ENCODE measurements at places on chromosomes 5 and 9. TPM values are rescaled to one million over a fixed set of nuclear protein-coding genes. Genes with fewer than 3 reads are reported as not detected.
A peak's percentile ranks its signal among the peaks of the same experiment; 100 is the strongest.

PCDHAC1 gene
- 0.59 TPM for total RNA-seq

S100Z gene
- total RNA-seq: not detected

XRCC4 gene
- 12.5 TPM for total RNA-seq

DNA sequence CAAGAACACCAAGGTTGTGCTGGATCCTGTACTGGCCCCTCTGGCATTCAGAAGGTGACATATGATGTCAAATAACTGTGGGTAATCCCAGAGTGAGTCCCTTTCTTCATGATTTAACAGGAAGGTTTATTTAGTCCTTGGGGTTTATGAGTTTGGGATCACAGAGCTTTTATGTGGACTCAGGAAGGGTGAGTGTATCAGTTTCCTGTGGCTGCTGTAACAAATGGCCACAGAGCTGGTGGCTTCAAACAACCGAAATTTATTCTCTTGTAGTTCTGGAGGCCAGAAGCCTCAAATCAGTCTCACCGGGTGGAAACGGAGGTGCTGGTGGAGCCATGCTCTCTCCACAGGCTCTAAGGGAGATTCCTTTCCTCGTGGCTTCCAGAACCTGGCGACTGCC lies 157.7 kb downstream of the MELK start:
- H3K36me3 ChIP-seq: no peaks in the 10 kb centered on the region
- H3K27me3 ChIP-seq: no peaks in the 10 kb centered on the region
- H3K4me1 ChIP-seq: no peaks in the 10 kb centered on the region

FABP6 gene
- total RNA-seq: 0.31 TPM

DNA sequence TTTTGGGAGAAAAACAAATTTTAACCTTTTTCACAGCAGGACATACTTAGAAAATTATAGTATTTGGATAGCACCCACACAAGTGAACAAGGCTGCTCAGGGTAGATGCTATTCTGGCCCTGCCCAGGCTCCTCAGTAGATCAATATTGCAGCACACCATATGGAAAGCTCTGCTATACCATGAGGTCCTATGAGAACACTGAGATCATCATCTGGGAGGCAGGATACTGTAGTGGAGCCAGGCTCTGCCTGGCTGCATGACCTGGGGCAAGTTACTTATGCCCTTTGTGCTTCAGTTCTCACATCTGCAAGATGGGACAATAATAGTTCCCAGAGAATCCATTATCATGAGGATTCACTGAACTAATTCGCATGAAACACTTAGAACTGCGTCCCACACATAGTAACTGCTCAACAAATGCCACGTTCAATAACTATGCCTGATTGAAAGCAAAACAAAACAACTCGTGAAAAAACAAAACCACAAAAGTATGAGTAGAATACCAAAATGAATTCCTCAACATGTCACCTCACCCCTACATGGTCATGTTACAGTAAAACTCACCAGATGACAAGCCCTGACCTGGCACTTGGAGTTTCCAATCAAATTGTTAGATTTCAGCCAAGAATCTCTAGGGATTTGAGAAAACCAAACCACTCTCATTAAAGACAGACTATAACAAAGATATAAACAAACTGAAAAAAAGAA lies 31.9 kb downstream of the ARSB start:
- no peaks in the 10 kb centered on the region for H3K36me3 ChIP-seq
- no peak for DNase-seq
- H3K4me3 ChIP-seq: no peak overlapping the region
- H3K27me3 ChIP-seq: no peaks in the 10 kb centered on the region
- no peaks in the 10 kb centered on the region for H3K4me1 ChIP-seq

DNA sequence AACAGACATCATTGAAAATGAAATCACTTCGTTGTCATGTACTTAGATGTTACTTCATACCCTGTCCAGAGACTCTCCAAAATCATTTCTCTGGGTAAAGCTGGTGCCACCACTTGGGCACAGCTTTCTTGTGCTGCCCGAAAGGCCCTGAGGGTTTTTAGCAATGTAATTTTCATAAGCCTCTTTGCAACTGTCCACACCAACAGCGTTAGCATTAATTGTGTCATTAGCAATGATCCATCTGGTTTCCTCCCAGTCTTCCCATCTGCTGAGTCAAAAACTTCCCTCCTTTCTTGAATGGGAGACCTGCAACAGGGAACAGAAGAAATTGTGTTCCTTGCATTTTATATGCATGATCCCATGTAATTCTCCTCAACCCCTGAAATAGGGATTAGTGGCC lies 8.6 kb upstream of the MSX2 start:
- H3K4me1 ChIP-seq: peaks cover 14% of the 10 kb centered on the region
- H3K27ac ChIP-seq: no peak overlapping the region
- no peak for DNase-seq

C9orf78 gene
- total RNA-seq: 33.6 TPM

WNT8A gene
- total RNA-seq: not detected

GRCh38 chr5:160175438-160176218 lies 53.7 kb upstream of the FABP6 start:
- no peaks in the 10 kb centered on the region for H3K36me3 ChIP-seq
- no peaks in the 10 kb centered on the region for H3K27me3 ChIP-seq
- H3K4me1 ChIP-seq: no peaks in the 10 kb centered on the region

GRCh38 chr5:72177538-72177937 lies 70.3 kb downstream of the MAP1B start:
- H3K4me1 ChIP-seq: peaks cover 14% of the 10 kb centered on the region
- DNase-seq: no peak
- H3K27ac ChIP-seq: no peak overlapping the region
- no peaks in the 10 kb centered on the region for H3K27me3 ChIP-seq

GRCh38 chr5:104265531-104266140 lies 703.0 kb upstream of the NUDT12 start:
- DNase-seq: no peak
- H3K27ac ChIP-seq: no peak overlapping the region

SMIM33 gene
- total RNA-seq: not detected

GRCh38 chr9:69936427-69936826 lies 107.2 kb upstream of the MAMDC2 start:
- no peak for DNase-seq
- H3K36me3 ChIP-seq: no peaks in the 10 kb centered on the region
- H3K4me3 ChIP-seq: no peak overlapping the region
- no peaks in the 10 kb centered on the region for H3K4me1 ChIP-seq
- no peak overlapping the region for H3K27ac ChIP-seq

GRCh38 chr9:21817176-21817575 lies 14.7 kb downstream of the MTAP start:
- no peaks in the 10 kb centered on the region for H3K27me3 ChIP-seq
- no peak overlapping the region for H3K4me3 ChIP-seq
- peaks cover 17% of the 10 kb centered on the region for H3K36me3 ChIP-seq
- DNase-seq: no peak
- peaks cover 13% of the 10 kb centered on the region for H3K4me1 ChIP-seq

- no peaks in the 10 kb centered on the region for H3K4me1 ChIP-seq
- no peak for DNase-seq
- H3K36me3 ChIP-seq: no peaks in the 10 kb centered on the region
- H3K27me3 ChIP-seq: no peaks in the 10 kb centered on the region
- no peak overlapping the region for H3K27ac ChIP-seq
- no peak overlapping the region for H3K4me3 ChIP-seq
Observed at GRCh38 chr9:99210572-99210971, 11.2 kb downstream of the ALG2 start.

GRCh38 chr9:86943201-86944113 lies 3.8 kb downstream of the GAS1 start:
- H3K36me3 ChIP-seq: no peaks in the 10 kb centered on the region
- no peak overlapping the region for H3K27ac ChIP-seq
- DNase-seq: no peak

DNA sequence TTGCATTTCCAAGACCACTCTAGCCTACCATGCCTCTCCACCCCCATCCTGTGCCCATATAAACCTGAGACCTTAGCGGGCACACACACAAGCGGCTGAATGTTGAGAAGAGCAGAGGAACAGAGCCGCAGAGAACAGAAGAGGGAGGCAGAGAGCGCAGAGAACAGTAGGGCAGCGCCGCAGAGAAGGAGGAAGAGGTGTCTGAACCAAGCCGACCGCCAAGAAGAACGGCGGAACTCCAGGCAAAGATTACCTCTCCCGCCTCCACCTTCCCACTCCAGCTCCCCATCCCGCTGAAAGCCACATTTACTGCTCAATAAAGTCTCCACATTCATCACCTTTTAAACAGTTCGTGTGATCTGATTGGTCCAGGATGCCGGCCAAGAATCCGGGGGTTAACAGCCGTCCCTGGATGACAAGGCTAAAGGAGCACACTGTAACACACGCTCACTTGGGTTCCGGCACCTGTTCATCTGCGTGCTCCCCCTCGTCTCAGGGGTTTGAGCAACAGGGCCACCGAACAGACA lies 33.2 kb downstream of the GRIN3A start:
- no peaks in the 10 kb centered on the region for H3K36me3 ChIP-seq
- no peaks in the 10 kb centered on the region for H3K4me1 ChIP-seq
- H3K27me3 ChIP-seq: peaks cover 3% of the 10 kb centered on the region
- H3K4me3 ChIP-seq: peak overlapping the region; percentile 25
- H3K27ac ChIP-seq: no peak overlapping the region
- DNase-seq: no peak

- no peaks in the 10 kb centered on the region for H3K27me3 ChIP-seq
- H3K36me3 ChIP-seq: no peaks in the 10 kb centered on the region
- no peaks in the 10 kb centered on the region for H3K4me1 ChIP-seq
- H3K27ac ChIP-seq: no peak overlapping the region
- H3K4me3 ChIP-seq: no peak overlapping the region
- DNase-seq: no peak
Observed at GRCh38 chr5:107917983-107918382, 247.2 kb upstream of the EFNA5 start.

PTGS1 gene
- total RNA-seq: 61.2 TPM

PCSK1 gene
- not detected for total RNA-seq

FSTL4 gene
- total RNA-seq: 0.18 TPM

- no peaks in the 10 kb centered on the region for H3K36me3 ChIP-seq
- no peaks in the 10 kb centered on the region for H3K4me1 ChIP-seq
- peaks cover 8% of the 10 kb centered on the region for H3K27me3 ChIP-seq
- H3K27ac ChIP-seq: no peak overlapping the region
Observed at GRCh38 chr9:35972093-35972492, 14.1 kb upstream of the OR2S2 start.

GRCh38 chr5:14812166-14812565 lies 59.4 kb downstream of the ANKH start:
- H3K4me1 ChIP-seq: peaks cover 8% of the 10 kb centered on the region
- no peak overlapping the region for H3K27ac ChIP-seq
- DNase-seq: no peak
- H3K4me3 ChIP-seq: no peak overlapping the region

- no peaks in the 10 kb centered on the region for H3K36me3 ChIP-seq
- DNase-seq: no peak
- no peaks in the 10 kb centered on the region for H3K27me3 ChIP-seq
- H3K4me3 ChIP-seq: peak overlapping the region; percentile 86
- peak overlapping the region; percentile 90 for H3K27ac ChIP-seq
Observed at GRCh38 chr9:114503522-114504340, 1.5 kb downstream of the WHRN start.

SLC36A3 gene
- total RNA-seq: not detected

DNA sequence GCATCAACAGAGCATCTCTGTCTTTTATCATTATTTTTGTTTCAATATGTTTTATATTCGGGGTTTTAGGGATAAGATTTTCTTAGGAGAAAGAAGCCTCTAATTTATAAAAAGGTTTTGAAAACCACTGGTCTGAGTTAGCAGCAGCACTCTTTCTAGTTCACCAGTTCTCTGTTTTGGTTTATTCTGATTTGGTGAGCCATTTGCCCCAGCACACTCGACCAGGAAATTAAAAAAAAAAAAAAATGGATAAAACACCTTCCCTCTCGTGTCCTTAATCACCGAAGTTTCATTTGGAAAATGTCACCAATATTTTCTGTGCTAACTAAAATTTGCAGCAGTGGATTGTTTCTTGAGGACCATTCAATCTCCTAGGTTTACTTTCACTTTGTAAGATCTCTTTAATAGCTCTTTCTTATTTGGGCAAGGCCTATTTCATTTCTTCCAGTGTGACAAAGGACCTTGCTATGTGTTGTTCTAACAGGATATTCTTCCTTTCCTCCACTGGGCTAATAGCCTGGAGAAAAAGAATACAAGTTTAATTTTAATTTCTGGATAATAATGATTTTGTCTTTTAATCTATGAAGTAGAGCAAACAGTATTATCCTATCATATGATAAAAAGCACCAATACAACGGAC lies 57.8 kb upstream of the ANXA1 start:
- DNase-seq: no peak
- H3K36me3 ChIP-seq: no peaks in the 10 kb centered on the region
- H3K27ac ChIP-seq: no peak overlapping the region
- H3K4me3 ChIP-seq: peak overlapping the region; percentile 29
- no peaks in the 10 kb centered on the region for H3K4me1 ChIP-seq

GRCh38 chr5:7849681-7850394 lies 1.1 kb downstream of the CFAP90 start:
- H3K4me1 ChIP-seq: no peaks in the 10 kb centered on the region
- H3K36me3 ChIP-seq: no peaks in the 10 kb centered on the region
- no peaks in the 10 kb centered on the region for H3K27me3 ChIP-seq
- H3K27ac ChIP-seq: no peak overlapping the region
- no peak overlapping the region for H3K4me3 ChIP-seq

- no peaks in the 10 kb centered on the region for H3K27me3 ChIP-seq
- no peaks in the 10 kb centered on the region for H3K36me3 ChIP-seq
- H3K27ac ChIP-seq: no peak overlapping the region
- DNase-seq: no peak
Observed at GRCh38 chr5:41186143-41186542, 27.2 kb downstream of the C6 start.

DNA sequence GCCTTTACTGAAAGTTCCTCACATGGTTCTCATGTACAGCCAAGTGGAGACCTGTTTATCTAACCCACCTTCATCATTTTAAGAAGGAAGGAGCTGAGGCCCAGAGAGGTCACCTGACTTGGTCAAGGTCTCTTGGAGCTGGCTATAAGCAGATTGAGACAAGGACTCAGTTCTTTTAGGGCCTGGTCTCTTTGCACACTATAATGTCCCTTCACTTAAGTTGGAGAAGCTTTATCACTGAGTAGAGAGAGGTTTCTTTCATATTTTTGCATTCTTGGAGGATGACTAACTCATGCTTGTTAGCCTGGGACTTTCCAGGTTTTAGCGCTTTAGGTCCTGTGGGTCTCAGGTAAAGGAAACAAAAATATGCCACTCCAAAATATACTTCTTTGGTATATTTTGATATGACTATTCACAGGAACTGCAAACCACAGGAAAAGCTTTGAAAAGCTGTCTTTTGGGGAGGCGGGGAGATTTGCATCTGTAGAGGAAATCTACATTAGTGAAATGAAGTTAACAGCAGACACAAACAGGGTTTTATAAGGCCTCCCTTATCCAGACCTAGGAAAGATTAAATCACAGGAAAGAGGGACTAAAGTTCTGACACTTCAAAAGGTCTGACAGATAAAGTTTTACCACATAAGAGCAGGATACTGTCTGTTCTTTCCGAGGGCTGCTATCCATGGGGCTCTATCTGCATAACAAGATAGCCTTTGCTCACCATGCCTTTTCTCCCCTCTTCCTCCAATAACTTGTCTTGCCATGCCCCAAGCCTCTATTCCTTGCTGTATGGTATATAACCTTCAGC lies 95.8 kb upstream of the ANKRD55 start:
- no peak overlapping the region for H3K4me3 ChIP-seq
- peaks cover 4% of the 10 kb centered on the region for H3K4me1 ChIP-seq
- H3K36me3 ChIP-seq: no peaks in the 10 kb centered on the region
- H3K27me3 ChIP-seq: no peaks in the 10 kb centered on the region
- no peak for DNase-seq

THBS4 gene
- total RNA-seq: 0.31 TPM
